AG04450 (cell line): ENCODE measurements at places on chromosomes 2 and 18.

DNA sequence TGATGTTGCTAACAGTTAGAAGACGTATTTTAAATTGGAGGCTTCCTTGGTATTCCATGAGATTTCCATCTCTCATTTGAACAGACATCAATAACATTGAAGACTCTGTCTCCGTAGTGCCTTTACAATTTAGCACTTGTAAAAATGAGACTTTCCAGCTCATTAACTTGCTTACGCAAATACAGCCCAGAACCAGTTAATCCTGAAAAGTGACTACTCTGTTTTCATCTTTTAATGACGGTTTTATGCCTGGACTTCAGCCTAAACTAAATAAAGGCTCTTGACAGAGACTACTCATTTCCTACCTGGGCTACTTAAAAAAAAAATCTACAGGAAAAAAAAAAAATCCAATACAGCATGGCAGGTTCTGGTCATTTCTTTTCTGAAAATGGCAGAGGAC lies 148.6 kb downstream of the LRATD1 start:
- no peak for DNase-seq

- DNase-seq, result no peak
Measured at GRCh38 chr2:112869258-112869842, 32.8 kb upstream of the IL1B start.

GRCh38 chr2:219706823-219707281 lies 79.4 kb downstream of the SLC4A3 start:
- no peak for DNase-seq

- DNase-seq, result no peak
Measured at GRCh38 chr2:215553946-215554345, 118.1 kb upstream of the FN1 start.

- DNase-seq, result no peak
Measured at GRCh38 chr2:209549589-209549988, 125.7 kb downstream of the MAP2 start.

DNA sequence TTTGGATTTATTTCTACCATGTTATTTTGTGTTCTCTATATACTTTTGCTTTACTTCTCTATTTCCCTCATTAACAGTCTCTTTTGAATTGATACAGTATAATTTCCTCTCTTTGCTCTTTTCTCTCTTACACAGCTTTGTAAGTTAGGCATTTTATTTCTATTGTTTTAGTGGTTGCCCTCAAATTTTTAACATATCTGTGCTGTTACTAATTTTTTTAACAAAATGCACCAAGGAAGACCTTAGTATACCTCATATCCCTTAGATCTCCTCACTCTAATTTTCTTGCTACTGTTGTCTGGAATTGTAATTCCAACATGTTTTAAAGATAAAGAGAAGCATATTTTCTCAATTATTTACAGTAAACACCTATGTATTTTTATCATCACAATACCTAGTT lies 416.8 kb upstream of the SLC14A2 start:
- DNase-seq, result no peak

GRCh38 chr2:25036221-25036559 lies 5.7 kb upstream of the EFR3B start:
- no peak for DNase-seq

DNA sequence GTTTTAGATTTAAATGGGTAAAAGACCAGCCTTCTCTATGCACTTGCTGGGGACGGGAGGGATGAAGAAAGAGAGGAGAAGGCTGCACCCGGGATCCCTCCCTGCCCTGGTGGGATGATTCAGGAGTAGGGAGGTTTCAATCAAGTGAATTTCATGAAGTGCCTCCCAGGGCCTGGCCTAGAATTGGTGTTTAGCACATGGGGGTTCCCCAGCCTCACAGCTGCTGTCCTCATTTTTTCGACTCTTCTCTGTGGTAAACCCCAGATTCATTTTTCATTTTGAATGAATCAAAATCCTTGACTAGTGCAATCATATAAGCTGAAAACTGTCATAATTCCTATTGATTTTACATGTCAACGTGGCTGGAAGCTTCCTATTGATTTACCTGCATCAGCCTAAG lies 81.1 kb downstream of the LPIN1 start:
- DNase-seq, result no peak

DNA sequence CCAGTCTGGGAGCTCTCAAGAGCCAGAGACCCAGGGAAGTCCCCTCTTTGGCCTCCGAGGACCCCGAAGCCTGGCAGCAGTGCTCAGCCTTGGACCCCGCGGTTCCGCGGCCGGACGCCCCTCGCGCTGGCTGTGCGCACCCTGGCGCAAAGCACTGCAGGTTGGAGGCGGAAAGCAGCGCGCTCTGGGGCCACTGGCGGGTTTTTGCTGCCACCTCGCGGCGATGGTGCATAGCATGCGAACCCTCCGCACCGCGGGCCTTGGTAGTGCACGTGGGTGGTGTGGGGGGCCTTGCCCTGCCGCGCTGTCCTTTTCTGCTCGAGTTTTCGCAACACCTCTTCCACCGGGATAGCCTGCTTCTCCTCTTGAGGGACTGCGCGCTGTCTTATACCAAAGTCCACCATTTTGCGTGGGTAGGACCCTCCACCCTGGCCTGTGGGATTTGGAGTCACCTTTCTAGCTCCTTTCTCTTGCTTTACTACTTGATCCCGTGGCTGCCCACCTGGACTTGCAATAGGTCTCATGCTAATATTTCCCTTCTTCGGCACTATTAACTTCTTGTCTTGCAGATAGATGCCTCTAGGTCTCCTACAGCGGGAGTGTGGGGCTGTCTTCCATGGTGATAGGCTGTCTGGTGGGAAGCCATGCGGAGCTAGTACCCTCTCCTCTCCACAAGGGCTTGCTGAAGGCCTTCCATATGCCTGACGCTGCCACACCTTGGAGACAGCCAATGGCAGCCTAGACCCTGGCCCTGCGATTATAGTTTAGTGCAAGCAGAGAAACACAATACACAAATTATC lies 14.3 kb downstream of the SIX3 start:
- DNase-seq, result peak; percentile 18

- DNase-seq, result no peak
Measured at GRCh38 chr2:17878281-17879136, at the start of gene KCNS3. KCNS3 (plus strand) TSS chr2:17878667; CDS start chr2:17931009, 52,342 bp downstream.

DNA sequence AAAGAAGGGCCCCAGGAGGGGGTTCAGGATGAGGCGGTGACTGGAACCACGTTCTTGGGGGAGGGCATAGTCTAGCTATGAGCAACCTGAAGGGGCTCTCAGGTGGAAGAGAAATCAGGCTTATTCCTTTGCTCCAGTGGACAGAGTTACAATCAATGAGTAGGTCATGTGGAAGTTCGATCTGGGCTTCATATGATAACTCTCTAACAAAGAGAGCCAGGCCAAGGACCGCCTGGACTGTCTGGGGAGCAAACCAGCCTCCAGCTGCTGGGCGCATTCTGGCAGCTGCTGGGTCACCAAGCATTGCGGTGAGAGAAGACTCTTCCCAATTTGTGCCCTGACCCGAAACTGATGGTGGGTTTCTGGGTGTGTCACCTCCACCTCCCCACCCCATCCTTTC lies 180.3 kb upstream of the SMAD2 start:
- no peak for DNase-seq

DNA sequence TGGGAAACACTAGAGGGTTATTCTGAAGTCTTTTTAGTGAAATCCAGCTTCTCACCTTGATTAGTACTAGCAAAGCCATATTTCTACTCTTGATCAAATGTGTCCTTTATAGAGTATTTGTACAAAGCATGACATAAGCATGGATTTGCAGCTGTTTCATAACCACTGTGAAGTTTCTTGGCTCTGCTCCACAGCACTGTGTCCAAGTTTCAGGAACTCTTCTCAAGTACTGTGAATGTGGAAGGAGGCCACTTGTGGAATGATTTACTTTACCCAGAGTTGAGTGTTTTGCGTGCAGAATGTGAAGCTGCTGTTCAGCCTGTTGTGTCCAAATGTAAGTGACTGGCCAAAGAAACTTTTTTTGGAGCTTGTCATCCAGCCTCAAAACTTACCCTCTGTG lies 16.2 kb upstream of the MAPRE2 start:
- peak; percentile 74 for DNase-seq

- DNase-seq, result no peak
Measured at GRCh38 chr2:61436092-61436491, 34.8 kb downstream of the USP34 start.

GRCh38 chr18:9506046-9506792 lies 30.9 kb downstream of the RALBP1 start:
- DNase-seq, result no peak

DNA sequence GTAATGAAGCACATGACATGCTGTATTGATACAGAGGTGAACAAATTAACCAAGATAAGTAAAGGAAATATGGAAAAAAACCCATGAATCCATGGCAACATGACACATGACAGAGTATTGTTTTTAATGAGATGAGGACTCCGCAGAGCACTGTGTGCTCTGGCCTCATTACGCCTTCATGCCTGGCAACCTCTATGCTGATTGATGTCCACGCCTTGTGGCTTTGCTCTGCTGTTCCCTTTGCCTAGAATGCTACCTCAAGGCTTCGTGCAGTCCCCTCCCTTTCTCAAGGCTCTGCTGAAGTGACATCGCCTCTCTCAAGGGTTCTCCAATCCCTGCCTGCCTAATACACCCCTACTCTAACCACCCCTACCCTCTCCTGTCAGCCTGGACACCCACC lies 8.4 kb downstream of the SIGLEC15 start:
- no peak for DNase-seq

GRCh38 chr2:144848423-144848822 lies 328.5 kb upstream of the ZEB2 start:
- no peak for DNase-seq

DNA sequence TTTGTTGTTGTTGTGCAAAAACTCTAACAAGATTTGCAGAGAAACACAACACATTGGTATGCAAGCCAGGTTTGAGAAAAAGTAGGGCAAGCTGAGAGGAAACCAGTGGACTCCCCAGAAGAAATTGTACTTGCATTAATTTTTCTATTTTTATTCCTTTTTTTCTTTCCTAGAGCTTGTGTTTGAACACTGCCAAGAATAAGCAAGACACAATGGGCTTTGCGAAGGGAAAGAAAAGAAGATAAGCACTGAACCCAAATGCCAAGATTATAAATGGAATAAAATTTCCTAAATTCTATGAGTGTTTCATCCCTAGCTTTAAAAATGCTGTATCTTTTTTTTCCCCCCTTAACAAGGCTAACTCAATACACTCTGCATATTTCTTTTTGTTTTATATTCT lies 17.0 kb upstream of the CYTIP start:
- no peak for DNase-seq

- DNase-seq, result no peak
Measured at GRCh38 chr2:149070681-149071320, 32.3 kb downstream of the LYPD6B start.

DNA sequence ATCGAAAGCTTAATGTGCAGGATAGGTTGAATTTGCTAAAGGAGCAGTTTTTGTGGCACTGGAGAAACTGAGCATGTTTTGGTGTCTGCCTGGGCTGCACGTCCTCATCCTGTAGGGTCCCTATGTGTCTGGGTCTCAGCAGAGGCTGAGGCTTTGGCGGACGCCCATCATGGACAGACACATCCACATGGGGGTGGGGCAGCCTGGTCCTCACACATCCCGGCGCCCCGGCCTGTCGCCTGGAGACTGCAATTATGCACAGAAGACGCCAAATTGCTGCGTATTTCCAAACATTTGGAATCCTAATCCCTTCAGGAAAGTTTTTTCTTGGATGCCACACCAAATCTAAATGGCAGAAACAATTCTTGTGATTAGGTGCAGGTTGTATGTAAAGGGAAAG lies 128.2 kb upstream of the TWIST2 start:
- no peak for DNase-seq

DNA sequence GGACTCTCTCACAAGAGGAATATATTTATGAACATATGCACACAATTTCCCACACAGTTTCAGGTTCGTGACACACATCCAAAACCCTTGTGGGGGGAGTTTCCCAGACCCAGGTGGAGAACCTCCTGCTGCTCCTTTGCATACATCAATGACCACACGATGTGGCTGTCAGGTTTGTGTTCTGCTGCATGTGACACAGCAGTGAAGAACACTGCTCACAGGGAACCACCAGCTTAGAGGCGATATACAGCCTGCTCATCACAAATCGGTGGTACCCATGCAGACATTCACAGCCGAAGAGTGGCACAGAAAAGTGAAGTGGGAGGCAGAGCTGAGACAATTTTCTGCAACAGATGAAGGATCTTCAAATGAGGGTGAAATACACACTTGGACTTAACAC lies 175.6 kb upstream of the ZFP36L2 start:
- DNase-seq, result no peak

- DNase-seq, result no peak
Measured at GRCh38 chr2:4745056-4745991, 946.9 kb upstream of the SOX11 start.

GRCh38 chr2:197007716-197008628 lies 81.5 kb upstream of the PGAP1 start:
- DNase-seq, result no peak

DNA sequence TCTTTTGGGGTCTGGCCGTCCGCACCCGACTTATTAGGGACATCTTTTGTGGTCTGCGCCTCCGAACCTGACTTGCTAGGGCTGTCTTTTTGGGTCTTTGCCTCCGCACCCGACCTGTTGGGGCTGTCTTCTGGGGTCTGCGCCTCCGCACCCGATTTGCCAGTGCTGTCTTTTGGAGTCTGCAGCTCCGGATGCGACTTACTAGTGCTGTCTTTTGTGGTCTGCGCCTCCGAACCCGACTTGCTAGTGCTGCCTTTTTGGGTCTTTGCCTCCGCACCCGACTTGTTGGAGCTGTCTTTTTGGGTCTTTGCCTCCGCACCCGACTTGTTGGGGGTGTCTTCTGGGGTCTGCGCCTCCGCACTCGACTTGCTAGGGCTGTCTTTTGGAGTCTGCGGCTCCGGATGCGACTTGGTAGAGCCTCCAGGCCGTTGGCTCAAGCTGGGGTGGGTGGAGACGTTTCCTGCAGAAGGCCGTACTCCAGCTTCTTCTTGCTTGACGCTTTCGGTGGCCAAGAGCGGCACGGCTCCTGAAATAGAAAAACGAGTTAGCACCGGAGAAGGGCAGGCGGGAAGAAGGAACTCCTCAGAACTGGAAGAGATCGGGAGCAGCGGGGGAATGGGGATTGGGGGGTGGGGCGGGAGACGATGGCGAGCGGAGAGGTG lies 498 bp downstream of the TGOLN2 start:
- DNase-seq, result no peak

- DNase-seq, result no peak
Measured at GRCh38 chr2:118372886-118373830, 284.9 kb downstream of the INSIG2 start.

DNA sequence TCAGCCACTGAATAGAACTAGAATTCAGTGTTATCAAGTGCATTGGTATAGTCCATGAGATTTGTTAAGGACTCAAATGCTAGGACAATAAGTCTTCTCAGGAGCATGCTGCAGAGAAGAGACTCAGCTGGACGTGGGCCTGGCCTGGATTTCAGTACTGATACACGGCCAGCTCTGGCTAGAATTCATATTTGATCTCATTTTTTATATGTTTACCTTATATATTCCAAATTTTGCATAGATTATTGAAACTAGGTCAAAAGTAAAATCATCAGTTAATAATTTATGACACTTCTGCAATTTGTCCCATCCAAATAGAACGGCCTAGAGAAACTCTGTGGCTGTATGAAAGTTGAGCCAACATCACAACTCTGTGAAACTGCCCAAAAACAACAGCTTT lies 262.0 kb downstream of the DLGAP1 start:
- DNase-seq, result no peak
